Hematopoietic multipotent progenitor cell treated with erythropoietin and hydrocortisone succinate and interleukin-3 and kit ligand, for 4 days (in vitro differentiated cells): ENCODE measurements at places on chromosomes 1 and 21.

DNA sequence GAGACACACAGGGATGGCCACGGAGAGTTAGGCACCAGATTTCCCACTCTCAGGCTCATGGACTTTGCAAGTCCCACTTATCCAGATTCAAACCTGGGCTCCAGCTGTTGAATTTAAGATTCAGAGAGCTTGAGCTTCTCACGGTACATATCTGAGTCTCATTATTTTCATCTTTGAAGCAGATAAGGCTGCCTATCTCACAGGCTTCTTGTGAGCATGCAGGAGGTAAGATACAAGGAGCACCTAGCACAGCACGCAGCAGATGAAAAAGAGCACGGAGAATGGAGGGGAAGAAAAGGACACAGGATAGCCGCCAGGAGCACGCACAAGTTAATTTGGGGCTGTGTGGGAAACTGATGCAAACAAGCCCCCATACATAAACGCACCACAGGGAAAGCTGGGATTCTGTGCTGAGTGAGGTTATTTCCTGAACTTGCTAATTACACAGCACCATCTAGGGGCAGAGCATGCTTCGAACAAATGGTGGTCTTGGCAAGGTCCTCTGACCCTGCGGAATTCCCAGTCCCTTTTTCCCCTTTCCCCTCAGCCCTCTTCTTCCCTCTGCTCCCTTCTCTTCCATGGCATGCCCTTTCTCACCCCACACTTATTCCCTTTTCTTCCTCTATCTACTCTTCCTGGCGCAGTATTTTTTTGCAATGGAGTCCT, 134.7 kb upstream of the VANGL1 start:
- peak; percentile 53 for DNase-seq

DNA sequence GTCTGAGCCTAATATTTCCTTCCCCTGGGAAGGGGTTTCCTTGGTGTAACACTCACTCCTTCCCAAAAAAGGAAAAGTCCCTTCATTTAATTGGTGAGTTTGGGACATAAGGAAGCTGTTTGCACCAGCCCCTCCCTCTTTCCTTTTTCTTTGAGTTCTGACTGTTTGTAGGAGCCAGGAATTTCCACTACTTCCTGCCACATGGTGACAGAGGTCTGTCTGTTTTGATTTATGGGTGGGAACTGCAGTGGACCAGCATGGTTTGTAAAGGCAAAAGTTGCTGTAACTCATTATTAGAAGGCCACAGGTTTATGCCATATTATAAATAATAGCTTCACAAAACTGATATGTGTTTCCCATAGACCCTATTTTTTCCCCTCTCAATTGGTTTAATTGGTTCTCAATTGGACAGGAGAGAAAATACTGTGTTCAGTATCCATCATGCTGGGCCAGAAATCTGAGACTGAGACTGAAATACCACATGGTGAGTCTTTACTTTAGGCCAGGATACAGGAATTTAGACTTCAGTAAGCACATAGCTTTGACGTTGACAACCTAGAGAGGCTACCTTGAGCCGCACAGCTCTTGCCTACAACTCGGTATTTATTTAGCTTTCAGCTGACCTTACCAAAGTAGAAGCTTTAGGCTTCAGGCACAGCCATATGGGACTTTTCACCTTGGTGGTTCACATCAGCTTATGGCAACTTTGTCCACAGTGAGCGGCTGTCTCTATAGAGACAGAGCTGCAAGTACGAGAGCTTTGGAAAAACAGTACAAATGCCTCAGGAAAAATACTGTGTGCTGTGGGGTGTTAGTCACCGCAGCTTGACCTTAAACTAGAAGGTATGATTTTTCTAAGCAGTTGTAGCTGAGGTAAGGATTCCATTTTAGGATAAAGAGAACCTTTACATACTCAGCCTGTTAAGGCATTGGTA, 40.0 kb upstream of the RGS7 start:
- DNase-seq, result no peak

DNA sequence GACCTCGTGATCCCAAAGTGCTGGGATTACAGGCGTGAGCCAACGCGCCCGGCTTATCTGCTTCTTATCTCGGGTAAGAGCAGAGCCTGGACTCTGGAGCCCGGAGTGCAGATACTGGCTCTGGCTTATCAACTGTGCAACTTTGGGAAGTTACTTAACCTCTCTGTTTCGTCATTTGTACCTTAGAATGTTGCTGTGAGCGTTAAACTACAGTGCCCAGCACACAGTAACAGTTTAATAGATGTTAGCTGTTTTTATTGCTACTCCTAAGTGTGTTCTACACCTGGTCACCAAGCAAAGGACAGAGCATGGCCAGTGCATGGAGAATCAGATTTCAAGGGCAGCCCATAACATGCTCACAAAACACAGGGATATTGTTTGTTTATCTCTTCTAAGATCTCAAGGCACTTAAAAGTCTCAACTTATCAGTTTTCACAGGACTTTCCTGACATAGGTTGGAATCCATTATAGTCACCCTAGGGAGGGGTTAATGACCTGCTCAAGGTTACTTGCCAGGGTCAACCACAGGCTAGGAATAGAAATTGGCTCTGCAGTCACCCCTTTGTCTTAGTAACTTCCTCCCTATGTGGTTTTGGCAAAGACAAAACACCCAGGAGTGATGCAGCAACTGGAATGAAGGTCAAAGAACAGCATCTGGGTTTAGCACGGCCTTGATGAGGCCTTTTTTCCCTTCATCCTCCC, 22.5 kb upstream of the SRP9 start:
- peak; percentile 27 for DNase-seq

DNA sequence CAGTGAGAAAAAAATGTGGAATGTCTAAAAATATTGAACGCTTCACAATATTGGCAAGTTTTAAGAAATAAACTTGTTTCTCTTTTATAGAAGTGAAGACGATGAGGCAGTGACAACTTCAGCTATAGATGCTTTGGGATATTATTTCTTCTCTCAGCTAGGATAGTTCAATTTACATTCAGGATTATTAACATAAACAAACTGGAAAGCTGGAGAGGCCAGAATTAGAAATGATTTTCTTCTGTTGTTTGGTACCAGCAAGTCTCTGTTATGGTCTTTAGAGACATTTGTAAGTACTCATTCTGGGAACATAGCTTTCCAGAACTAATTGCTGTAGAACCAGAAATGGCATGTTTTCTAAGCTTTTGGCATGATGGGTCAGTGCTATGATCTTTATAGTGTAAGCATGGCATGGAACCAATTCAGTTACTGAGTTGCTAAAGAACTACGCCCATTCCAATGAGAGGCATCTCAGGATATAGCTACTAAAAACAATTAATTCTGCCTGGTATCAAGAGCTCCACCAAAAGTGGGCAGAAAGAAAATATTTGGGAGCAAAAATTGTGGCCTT, 599.5 kb upstream of the B3GALT2 start:
- DNase-seq, result no peak

DNA sequence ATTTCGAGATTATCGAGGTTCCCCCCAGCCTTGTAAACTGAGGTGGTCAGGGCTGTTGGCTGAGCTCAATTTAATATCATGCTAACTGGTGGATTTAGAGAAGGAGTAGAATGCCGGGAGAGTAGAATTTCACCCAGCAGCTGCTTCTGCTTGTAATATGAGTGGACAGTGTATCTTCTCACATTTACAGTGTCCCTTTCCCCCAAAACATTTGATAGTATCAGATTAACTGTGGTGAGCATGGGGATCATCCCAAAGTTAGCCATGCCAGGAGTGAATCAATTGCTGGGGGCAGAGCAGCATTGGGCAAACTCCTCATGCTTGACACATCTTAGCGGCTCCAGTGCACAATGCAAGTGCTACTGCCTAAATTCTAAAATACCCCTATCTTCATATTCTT, 9.2 kb upstream of the PPFIA4 start:
- DNase-seq, result no peak

- no peak for DNase-seq
Measured at GRCh38 chr1:19804831-19805251, 5.1 kb upstream of the TMCO4 start.

DNA sequence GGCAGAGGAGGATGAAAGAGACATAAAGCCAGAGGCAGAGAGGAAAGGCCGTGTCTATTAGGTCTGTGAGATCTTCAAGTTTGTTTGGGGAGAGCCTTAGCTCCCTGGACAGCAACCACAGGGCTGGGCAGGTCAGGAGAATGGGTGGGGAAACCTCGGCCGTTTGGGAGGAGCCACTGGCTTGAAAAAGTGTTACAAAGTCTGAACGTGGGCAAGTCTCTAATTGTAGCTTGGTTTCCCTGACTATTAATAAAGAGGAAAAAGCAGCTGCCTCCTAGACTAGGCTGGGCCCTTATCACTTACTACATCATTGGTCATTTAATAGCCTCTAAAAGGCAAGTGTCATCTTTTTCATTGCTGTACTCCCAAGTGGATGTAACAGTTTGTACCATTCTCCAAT, at the start of gene CCDC17:
TSS of gene CCDC17 (minus strand) at position 83 of the 400 bp plus-strand sequence. CDS start 145 bp downstream, outside the sequence.
- no peak for DNase-seq

DNA sequence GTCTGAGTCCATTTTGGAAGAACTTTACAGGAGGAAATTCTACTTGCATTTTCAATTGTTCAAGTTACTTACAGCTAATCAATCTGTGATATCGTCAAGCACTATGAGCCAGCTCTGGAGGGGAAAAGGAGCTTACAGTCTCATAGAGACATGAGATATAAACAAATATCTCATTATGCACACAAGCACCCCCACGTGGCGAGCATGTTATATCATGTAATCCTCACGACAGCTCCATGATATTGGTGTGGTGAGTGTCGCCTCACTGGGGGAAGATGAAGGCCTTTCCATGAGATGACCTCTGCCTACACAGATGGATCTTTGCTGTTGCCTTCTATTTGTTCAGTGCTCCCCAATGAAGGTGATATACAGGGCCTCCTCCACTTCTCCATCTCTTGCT, 34.6 kb downstream of the TNR start:
- DNase-seq, result peak; percentile 8

DNA sequence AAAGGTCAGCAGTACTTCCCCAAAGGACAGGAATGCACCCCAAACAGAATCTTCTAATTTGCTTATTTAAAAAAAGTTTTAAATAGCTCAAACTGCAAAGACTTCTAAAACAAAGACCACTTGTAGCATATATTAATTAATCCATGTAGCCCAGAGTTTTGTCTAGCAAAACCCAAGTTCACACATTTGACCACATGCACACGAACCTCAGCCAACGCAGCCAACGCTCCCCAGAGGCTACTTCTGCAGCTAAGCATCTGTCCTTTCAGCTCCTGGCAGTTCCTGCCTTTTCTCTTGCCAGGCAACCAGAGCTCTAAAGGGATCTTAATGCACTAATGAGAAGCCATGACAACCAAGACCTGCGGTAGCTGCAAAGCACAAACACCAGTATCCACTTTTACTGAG, 89.6 kb downstream of the RERE start:
- DNase-seq, result no peak

GRCh38 chr1:6113745-6114144, 66.4 kb downstream of the CHD5 start:
- no peak for DNase-seq

DNA sequence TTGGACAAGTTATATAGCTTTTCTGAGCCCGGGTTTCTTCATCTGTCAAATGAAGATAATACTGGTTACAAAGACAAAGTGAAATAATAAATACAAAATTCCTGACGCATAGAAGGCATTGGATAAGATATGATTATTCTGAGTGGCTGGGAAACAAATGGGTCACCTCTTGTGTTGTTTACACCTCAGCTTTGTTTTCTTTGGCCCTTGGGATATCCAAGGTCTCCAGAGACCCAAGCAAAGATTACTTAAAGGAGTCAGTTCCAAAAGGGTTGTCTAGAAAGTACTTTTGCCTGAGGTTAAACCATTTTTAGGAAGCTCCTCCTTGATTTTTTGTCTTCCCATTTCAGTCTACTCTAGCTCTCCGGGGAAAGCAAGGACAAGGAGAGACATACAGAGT, 9.7 kb downstream of the KHDRBS1 start:
- no peak for DNase-seq

DNA sequence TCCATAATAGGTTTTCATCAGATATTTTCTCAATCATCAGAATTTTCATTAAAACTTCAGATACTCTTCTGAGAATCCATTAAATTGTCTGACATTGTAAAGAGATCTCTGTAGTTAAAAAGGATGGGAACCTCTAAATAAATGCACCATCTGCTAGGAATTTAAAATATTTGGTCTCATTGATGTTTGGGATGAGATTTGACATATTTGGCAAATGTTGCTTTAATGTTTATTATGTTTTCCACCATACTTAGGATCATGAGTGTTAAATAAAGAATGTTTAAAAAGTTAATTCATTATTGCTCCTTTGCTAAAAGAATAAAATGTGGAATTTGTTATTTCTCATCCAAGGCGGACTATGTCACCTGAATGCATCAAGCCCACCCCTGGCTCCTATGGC, 85.5 kb upstream of the VANGL1 start:
- DNase-seq, result no peak

DNA sequence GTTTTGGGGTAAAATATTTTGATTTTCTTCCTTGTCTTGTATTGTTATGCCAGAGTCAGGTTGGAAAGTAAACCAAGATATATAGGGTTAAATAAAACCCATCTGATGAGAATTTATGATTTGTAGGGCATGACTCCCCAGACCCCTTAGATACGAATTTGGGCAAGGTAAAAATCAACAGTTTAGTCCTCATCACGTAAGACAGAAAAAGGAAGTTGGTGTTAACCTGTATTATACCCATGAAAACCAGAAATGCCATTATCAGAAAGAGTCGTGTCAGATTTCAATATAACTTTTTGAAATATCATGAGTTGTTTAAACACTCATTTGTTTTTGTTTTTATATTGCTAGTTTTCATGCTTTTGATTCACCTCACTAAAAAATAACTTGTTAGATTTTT, 11.8 kb downstream of the CEPT1 start:
- no peak for DNase-seq

DNA sequence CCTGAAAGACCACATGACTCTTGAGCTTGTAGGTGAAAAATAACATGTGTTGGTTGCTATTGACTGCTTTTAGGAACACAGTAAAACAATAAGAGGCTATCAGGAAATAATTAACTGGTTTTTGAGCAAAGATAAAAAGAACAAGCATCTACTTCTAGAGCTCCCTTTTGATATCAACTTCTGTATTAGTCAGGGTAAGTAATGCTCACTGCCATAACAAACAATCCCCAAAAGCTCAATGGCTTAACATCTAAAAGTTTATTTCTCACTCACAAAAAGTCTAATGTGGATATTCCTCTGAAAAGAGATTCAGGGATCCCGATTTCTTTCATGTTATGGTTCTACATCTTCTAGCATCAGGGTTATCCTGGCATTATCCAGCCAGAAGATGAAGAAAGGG, 25.3 kb upstream of the PROX1 start:
- DNase-seq, result no peak

GRCh38 chr1:43861337-43861736, 72.3 kb upstream of the ARTN start:
- DNase-seq, result no peak

DNA sequence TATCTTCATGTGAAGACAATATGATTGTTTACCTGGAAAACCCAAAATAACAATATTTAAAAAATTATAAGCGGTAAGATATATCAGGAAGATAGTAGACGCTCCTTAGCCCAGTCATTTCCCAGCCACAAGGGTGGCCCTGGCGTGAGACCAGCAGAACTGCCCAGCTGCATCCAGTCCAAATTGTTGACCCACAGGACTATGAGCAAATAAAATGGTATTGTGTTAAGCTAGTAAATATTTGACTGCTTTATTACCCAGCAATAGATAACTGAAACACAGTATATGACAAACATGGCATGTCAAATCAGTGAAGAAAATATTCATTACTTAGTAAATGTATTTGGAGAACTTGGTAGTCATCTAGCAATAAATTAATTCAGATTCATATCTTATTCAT, 294.3 kb upstream of the SPAG17 start:
- no peak for DNase-seq

- peak; percentile 57 for DNase-seq
Measured at GRCh38 chr1:223844787-223845036, 1.0 kb downstream of the TP53BP2 start.
